ENCODE measurements at places on chromosomes 2 and 18.

GRCh38 chr2:160891353-160891740 lies 268.9 kb upstream of the TANK start:
- DNase-seq = no peak

DNA sequence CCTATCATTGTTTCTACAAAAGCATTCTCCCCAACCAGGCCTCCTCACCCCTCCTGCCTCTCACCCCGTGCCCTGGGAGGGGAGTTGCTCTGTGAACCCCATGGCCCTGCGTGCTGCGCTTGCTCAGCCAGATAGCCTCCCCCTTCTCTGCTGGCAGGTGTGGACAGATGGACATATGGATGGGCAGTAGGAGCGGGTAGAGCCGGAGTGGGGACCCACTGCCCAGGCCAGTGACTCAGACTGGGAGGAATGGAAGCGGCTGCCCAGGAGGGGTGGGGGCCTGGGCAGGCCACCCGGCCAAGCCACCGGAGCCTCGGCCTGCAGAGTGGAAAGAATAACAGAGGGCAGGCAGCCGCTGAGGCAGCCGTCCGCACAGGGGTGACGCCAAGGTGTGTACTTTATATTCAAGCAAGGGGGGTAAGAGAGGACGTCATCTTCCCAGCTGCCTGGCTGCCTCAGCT lies 8.7 kb downstream of the CYP26B1 start:
- no peak for DNase-seq

GRCh38 chr2:190409616-190410015 lies 1.5 kb downstream of the MFSD6 start:
- DNase-seq = no peak

GRCh38 chr2:145751629-145752028 lies 1231.7 kb upstream of the ZEB2 start:
- no peak for DNase-seq

- no peak for DNase-seq
Measured at GRCh38 chr2:237670641-237671040, 43.3 kb downstream of the LRRFIP1 start.

DNA sequence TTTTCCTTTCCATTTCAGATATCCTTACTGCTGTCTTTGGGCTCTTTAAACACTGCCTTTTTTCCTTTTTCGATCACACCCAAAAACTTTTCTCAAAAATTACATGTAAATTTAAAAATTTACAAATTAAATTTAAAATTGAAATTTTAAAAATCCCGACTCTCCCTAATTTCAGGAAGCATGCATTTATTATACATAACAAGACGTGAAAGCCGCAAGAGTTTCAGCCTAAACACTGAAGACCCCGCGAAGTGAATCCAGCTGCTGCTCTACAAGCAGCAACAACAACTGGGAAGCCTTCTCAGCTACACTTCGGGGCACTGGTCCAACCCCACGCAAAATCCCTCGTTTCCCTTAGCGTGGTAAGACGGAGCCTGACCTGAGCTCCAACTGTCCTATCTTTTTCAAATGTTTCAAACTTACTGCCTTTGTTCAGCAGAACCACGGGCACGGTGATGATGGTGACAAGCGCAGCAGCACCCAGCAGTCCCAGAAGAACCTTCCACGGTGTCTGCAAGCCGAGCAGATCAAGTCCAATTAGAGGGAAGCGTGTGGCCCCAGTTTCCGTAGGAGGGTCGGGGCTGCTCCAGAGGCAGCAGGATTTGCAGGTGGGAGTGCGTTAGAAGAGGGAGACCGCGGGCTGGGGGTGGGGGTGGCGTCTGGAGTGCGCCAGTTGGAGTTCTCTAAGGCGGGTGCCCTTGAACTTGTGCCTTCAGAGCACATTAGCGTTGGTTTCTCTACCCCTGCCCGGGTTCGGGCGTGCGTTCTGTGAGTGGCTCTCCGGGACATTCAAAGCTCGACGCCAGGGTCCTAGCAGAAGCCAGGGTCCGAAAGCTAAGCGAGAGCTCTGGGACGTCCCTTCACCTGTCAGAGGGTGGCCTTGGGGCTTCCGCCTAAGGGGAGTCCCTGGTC lies 783 bp downstream of the DPP4 start:
- peak; percentile 21 for DNase-seq

DNA sequence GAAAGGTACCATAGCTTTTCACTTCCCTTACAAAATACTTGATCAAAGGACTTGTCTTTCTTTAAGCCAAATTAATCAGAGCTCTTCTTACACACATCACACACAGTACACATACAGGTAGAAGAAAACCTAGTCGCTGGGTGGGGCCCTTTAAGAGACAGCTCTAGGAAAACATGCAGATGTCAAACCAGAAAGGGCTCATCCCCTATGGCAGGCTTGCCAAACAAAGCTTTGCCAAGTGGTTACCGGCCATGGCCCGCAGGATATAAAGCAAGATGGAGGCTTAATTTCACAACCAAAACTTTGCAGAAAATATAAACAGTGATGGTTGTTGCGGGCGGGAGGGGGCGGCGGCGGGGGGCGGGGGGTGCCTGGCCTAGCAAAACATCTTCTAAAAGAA lies 2156.0 kb upstream of the PIK3C3 start:
- no peak for DNase-seq

- DNase-seq = no peak
Measured at GRCh38 chr2:82330155-82330554, 2025.6 kb upstream of the LRRTM1 start.

- DNase-seq = no peak
Measured at GRCh38 chr18:471716-472115, 28.8 kb downstream of the COLEC12 start.

GRCh38 chr18:5030636-5031035 lies 166.4 kb downstream of the AKAIN1 start:
- DNase-seq = no peak

DNA sequence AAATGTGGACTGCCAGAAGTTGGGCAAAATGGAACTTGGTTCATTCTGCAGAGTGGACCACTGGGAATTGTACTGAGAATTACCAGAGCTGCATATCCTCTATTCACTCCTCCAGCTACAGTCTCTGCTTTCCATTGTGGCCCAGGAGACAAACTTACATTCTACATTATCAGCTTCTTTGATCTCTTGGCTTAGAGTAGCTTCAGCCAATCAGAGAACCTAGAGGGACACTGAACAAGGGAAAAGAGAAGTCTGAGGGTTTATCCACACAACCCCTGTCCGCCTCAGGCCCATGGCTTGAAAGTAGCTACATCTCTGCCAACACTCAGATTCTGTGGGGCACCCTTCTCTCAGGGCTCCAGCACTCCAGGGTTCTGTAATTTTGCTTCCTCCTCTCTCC lies 251.1 kb downstream of the TRIB2 start:
- no peak for DNase-seq

DNA sequence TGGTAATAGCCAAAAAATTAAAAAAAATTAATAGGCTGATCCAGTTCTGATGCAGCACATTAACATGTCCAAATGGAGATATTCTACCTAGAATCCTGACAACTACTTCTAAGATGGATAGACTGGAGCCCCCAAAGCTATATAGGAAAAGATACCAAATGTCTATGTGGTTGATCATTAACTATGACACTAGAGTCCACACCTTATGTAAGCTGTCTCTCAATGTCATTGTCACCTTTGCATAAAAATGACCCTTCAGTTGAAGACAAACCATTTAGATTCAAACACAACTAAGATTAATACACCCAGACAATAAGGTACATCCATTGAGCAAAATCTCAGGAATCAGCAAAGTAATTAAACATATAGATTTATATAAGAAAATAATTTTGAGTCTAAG lies 14.6 kb downstream of the ZNF396 start:
- no peak for DNase-seq

DNA sequence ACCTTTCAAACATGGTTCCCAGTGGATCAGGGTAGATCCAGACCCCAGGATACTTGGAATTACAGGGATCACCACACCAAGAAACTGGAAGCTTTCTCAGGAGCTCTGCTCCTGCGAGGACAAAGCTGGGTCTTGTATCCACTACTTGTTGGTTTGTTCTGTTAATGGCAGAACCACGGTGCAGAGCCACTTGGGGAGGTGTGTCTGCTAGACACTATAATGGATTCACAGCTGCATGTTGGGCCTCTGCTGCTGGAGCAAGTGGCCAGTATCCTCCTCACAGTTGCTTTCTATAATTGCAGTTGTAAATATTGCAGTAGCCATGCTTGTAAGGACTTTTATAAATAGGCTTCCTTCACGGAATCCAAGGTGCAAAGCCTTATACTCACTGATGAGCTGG lies 12.9 kb downstream of the FOSL2 start:
- DNase-seq = no peak

GRCh38 chr18:23864624-23865023 lies 149.9 kb upstream of the TTC39C start:
- DNase-seq = peak; percentile 19

GRCh38 chr2:231575612-231576256 lies 16.9 kb upstream of the TEX44 start:
- no peak for DNase-seq

GRCh38 chr2:101655702-101656422 lies 41.6 kb upstream of the MAP4K4 start:
- DNase-seq = no peak

- peak; percentile 6 for DNase-seq
Measured at GRCh38 chr18:61322265-61322873, 10.9 kb upstream of the CDH20 start.

All from stimulated activated CD4-positive, alpha-beta T cell treated with anti-CD3 and anti-CD28 coated beads, Interleukin-4, amount 100 ng/mL, for 24 hours (primary cell).